ENCODE measurements at places on chromosomes 7 and 10. TPM values are rescaled to one million over a fixed set of nuclear protein-coding genes. Genes with fewer than 3 reads are reported as not detected.

Gene PRDX3
- total RNA-seq, result 179 TPM

Gene ANKRD1
- not detected for total RNA-seq

Gene SPDYE5
- not detected for total RNA-seq

Gene EIF3A
- total RNA-seq, result 183 TPM

Gene SEMA3A
- 0.14 TPM for total RNA-seq

Gene OR6B1
- total RNA-seq, result not detected

GRCh38 chr10:61847087-61847486 is 54.4 kb upstream of the ARID5B start:
- no peak overlapping the region for H3K27ac ChIP-seq
- H3K27me3 ChIP-seq, result no peaks in the 10 kb centered on the region
- H3K4me3 ChIP-seq, result no peak overlapping the region
- no peak for DNase-seq
- peaks cover 12% of the 10 kb centered on the region for H3K4me1 ChIP-seq

- peaks cover 6% of the 10 kb centered on the region for H3K27me3 ChIP-seq
- no peak overlapping the region for H3K4me3 ChIP-seq
- peak; percentile 48 for DNase-seq
- no peak overlapping the region for H3K27ac ChIP-seq
- peaks cover 14% of the 10 kb centered on the region for H3K4me1 ChIP-seq
- H3K36me3 ChIP-seq, result no peaks in the 10 kb centered on the region
Observed at GRCh38 chr10:44992070-44992731, 8.5 kb upstream of the ZNF22 start.

- DNase-seq, result no peak
- no peak overlapping the region for H3K27ac ChIP-seq
- H3K4me3 ChIP-seq, result no peak overlapping the region
Observed at GRCh38 chr7:5478568-5479430, 55.2 kb upstream of the TNRC18 start.

DNA sequence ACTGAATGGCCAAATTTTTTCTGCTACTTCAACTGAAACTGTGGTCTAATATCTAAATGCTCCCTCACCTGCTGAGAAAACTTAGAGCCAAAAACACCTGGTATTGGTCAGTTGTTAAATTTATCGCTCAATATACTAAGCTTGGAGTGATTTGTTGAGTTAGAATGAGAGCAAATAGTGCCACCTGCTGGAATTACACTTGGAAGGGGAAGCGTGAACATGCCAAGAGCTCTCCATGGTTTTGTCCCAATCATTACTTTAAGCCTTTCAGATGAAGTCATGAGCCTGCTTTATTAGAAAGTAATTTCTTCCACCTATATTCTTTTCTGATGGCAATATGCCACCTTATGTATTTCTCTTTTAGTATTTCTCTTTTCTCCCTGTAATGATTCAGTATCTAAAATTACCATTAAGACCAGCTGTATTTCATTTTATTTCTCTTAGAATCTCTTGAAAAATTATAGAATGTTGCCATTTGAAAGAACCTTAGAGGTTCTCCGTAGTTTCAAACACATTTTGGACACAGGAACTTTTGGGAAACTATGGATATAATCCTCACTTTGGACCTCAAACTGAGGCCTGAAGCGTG is 447.8 kb upstream of the C7orf33 start:
- no peaks in the 10 kb centered on the region for H3K4me1 ChIP-seq
- peak; percentile 56 for DNase-seq
- no peak overlapping the region for H3K27ac ChIP-seq
- no peak overlapping the region for H3K4me3 ChIP-seq

GRCh38 chr7:80312139-80312661 is 177.6 kb downstream of the GNAI1 start:
- H3K27me3 ChIP-seq, result no peaks in the 10 kb centered on the region
- no peak overlapping the region for H3K27ac ChIP-seq
- H3K4me3 ChIP-seq, result no peak overlapping the region
- DNase-seq, result peak; percentile 64

DNA sequence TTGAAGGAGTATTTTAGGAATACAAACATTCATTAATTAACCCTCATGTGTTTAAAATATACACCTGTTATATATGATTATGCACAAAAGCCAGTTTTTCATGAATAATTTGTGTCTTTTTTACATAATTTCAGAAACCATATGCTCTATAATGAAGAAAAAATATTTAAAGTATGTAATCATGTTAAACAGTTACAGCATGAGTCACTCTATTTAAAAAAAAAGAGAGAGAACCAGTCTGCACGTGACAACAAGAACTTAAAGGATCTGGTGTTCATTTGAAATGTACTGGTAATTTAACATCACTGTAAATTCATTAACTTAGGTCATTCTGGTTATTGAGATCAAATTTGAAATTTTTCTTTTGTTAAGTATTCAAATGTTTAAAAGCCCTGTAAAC is 228.5 kb downstream of the CACNB2 start:
- H3K27me3 ChIP-seq, result no peaks in the 10 kb centered on the region
- H3K27ac ChIP-seq, result no peak overlapping the region
- H3K4me3 ChIP-seq, result no peak overlapping the region
- H3K36me3 ChIP-seq, result no peaks in the 10 kb centered on the region
- no peak for DNase-seq

- H3K4me3 ChIP-seq, result no peak overlapping the region
- no peaks in the 10 kb centered on the region for H3K36me3 ChIP-seq
- no peak for DNase-seq
- no peaks in the 10 kb centered on the region for H3K27me3 ChIP-seq
- H3K27ac ChIP-seq, result no peak overlapping the region
Observed at GRCh38 chr7:2016761-2017480, 215.8 kb downstream of the MAD1L1 start.

DNA sequence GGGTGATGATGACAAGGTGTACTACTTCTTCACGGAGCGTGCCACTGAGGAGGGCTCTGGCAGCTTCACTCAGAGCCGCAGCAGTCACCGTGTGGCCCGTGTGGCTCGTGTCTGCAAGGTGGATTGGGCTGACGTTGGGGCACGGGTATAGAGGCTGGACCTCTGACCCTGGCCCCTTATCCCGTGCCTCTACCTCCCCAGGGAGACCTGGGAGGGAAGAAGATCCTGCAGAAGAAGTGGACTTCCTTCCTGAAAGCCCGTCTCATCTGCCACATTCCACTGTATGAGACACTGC is 8.4 kb downstream of the MRPL43 start:
- H3K4me3 ChIP-seq, result no peak overlapping the region
- DNase-seq, result no peak
- no peaks in the 10 kb centered on the region for H3K4me1 ChIP-seq
- H3K36me3 ChIP-seq, result peaks cover 2% of the 10 kb centered on the region
- no peak overlapping the region for H3K27ac ChIP-seq

GRCh38 chr10:62154231-62154630 is 114.4 kb downstream of the RTKN2 start:
- H3K4me1 ChIP-seq, result peaks cover 2% of the 10 kb centered on the region
- H3K36me3 ChIP-seq, result peaks cover 2% of the 10 kb centered on the region
- no peak overlapping the region for H3K4me3 ChIP-seq
- H3K27me3 ChIP-seq, result no peaks in the 10 kb centered on the region
- no peak overlapping the region for H3K27ac ChIP-seq

GRCh38 chr10:78798976-78799730 is 269.6 kb upstream of the ZMIZ1 start:
- H3K27me3 ChIP-seq, result peaks cover 3% of the 10 kb centered on the region
- DNase-seq, result no peak
- H3K27ac ChIP-seq, result no peak overlapping the region
- no peaks in the 10 kb centered on the region for H3K4me1 ChIP-seq

GRCh38 chr10:126061526-126061925 is 165.2 kb downstream of the FANK1 start:
- H3K4me1 ChIP-seq, result no peaks in the 10 kb centered on the region
- no peaks in the 10 kb centered on the region for H3K36me3 ChIP-seq
- H3K4me3 ChIP-seq, result no peak overlapping the region
- no peak for DNase-seq

- no peak for DNase-seq
- no peak overlapping the region for H3K27ac ChIP-seq
- H3K27me3 ChIP-seq, result no peaks in the 10 kb centered on the region
- no peak overlapping the region for H3K4me3 ChIP-seq
Observed at GRCh38 chr10:77349226-77349625, 288.4 kb downstream of the KCNMA1 start.

GRCh38 chr7:124085179-124085578 is 52.3 kb upstream of the TMEM229A start:
- no peak overlapping the region for H3K4me3 ChIP-seq
- H3K27me3 ChIP-seq, result no peaks in the 10 kb centered on the region

DNA sequence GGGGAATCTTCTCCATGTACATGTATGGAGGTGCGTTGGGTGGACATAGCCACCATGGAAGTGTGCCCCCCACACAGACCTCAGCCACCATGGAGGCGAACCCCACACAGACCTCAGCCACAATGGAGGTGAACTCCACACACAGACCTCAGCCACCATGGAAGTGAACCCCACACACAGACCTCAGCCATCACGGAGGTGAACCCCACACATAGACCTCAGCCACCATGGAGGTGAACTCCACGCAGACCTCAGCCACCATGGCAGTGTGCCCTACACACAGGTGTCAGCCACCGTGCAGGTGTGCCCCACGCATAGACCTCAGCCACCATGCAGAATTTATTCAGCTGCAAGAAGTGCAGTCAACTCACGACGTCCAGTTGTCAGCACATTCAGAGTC is 339.7 kb downstream of the ACTR3B start:
- H3K4me1 ChIP-seq, result no peaks in the 10 kb centered on the region
- no peak overlapping the region for H3K4me3 ChIP-seq
- no peaks in the 10 kb centered on the region for H3K27me3 ChIP-seq
- DNase-seq, result no peak

DNA sequence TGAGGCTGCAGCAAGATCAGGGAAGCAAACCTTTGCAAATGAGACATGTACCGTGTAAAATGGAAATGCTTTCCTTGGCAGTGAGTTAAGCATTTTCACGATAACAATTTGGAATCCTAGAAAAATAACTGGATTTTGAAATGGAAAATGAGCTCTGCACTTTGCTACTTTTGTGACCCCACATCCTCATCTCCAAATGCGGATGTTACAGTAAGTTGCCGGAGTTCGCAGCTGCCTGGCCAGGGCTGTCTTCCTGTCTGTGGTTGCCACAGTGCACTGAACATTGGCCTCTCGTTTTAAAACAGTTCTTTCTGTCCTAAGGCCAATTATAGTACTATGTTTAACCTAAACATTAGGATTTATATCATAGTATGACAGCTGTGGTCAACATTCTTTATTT is 136.2 kb upstream of the FZD8 start:
- H3K27me3 ChIP-seq, result peaks cover 2% of the 10 kb centered on the region
- no peaks in the 10 kb centered on the region for H3K4me1 ChIP-seq
- DNase-seq, result no peak
- H3K27ac ChIP-seq, result no peak overlapping the region
- no peaks in the 10 kb centered on the region for H3K36me3 ChIP-seq

DNA sequence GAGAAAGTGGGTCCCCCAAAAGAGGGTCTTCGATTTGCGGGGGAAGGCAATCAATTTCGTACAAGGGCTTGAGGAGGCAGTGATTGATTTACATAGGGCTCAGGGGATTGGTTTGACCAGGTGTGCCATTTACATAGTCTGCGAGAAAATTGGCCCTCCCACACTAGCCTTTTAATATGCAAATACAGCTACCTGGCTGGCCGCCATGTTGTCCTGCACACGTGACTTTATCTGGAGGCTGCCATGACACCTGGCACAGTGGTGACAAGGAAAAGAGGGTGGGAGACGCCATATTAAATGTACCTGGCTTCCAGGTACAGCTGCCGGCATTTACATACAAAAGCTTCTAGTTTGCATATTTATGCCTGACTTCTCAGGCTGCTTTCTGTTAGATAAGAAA is 1577.2 kb upstream of the LRRTM3 start:
- H3K36me3 ChIP-seq, result no peaks in the 10 kb centered on the region
- H3K4me3 ChIP-seq, result no peak overlapping the region
- no peak overlapping the region for H3K27ac ChIP-seq

Measured in activated CD4-positive, alpha-beta T cell treated with anti-CD3 and anti-CD28 coated beads, Interleukin-2, amount 10 ng/mL, durations not matched to agents 24 days and 14 days (primary cell).